ENCODE measurements at places on chromosomes 6 and 20.

DNA sequence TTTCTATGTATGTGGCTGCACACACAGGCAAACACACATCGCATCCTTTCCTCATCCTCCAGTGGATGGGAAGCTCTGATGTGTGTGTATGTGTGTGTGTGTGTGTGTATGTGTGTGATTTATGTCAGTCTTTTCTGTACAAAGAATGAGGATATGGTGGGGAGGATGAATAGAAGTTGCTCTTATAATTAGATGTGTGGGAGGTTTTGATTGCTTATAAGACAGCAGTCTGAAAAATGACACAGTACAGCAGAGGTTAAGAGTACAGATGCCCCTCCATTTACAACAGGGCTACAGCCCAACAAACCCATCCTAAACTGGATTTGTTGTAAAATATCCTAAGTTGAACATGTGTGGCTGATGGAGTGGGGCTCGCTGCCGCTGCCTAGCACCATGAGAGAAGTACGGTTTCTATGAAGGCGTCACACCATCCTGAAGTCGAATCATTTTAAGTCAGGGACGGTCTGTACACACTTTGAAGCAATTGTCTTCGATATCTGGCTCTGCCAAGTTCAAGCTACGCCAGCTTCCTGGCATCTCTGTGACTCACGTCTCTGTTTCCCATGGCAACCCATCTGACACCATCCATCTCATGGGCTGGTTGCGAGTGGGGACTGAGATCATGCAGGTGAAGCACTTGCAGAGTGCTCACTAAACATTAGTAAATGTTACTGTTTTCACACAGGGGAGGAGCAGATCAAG is 252.6 kb downstream of the MYLK4 start:
- DNase-seq = no peak

GRCh38 chr6:113627480-113627879 is 229.7 kb upstream of the MARCKS start:
- DNase-seq = no peak

DNA sequence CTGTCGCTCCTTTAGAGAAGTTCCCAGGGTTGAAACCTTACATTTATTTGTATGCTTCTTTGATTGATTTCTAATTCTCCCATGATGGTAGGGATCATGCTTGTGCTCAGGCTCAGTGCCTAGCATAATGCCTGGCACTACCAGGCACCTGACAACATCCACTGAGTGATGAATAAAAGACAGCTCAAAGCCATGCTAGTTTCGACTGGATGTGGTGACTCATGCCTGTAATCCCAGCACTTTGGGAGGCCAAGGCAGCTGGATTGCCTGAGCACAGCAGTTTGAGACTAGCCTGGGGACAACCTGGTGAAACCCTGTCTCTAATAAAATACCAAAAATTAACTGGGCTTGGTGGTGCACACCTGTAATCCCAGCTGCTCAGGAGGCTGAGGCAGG is 11.6 kb upstream of the CD164 start:
- no peak for DNase-seq

DNA sequence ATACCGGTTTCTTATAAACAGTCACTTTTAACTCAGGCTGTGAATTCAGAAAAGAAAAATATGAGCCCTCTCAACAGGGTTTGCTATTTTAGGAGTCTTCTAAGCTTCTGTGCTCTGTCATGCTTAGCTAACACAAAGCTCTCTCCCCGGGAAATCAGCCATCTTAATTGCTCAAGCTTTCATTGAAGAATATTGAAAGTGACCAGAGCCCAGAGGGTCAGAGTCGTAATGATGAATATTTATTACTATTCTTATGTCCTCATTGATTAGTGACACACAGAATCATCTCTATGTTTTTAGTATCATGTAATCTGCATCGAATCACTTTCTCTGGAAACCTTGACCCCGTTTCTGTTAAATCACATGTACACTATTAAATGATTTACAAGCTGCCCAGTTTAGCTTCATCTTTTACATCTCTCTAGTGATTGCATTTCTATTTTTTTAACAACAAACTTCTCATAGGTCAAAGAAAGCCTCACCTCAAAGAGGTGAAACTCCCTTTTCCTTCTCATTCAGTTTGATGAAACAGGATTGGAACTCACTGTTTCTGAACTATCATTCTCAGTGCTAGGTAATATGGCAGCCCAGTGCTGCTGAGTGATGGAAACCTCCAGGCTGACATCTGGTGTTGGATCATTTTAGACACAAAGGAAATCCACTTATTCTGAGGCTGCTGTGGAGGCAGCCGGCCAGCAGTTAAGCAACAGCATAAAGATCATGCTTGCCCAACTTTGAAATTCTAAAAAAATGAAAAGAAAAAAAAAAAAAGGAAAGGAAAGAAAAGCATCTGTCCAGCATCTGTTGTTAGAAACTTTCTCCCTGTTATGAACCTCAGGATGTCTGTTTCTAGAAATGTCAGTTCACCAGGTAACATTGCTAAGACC is 96.3 kb downstream of the RFPL4B start:
- DNase-seq = no peak

- DNase-seq = no peak
Measured at GRCh38 chr6:113208726-113209125, 648.4 kb upstream of the MARCKS start.

GRCh38 chr6:104688283-104688969 is 171.3 kb downstream of the HACE1 start:
- no peak for DNase-seq

DNA sequence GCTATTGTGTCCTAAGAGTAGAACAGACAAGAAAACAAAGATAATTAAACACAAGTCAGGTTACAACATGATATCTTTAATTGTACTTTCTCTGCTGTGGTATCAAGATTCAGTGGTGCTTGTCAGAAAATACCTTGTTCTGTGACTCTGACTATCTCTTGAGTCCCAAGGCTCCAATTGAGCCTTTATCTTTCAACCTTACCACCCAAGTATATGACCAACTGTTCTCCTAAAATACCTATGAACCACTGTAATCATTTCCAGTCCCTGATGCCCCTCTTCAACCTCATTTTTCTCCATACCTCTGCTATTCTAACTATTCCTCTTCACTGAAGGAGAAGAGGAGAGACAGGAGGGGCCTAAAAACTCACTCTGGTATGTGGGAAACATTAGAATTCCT is 66.9 kb upstream of the TPD52L1 start:
- DNase-seq = no peak

DNA sequence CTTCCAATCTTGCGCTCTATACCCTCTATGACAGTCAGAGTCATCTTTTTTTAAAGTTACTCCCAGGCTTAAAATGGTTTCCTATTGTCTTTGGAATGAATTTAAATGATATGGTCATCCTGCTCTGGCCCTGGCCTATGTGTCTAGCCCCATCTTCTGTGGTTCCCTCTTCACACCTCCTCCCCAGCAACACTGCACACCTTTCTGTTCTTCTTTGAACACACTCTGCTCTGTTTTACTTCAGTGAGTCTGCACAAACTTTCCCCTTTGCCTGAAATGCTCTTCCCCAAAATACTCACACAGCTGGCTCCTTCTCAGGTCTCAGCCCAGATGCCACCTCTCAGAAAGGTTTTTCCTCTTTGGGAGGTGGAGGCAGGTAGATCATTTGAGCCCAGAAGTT is 132.7 kb downstream of the FYN start:
- DNase-seq = no peak

GRCh38 chr6:138956244-138956924 is 31.7 kb downstream of the REPS1 start:
- no peak for DNase-seq

GRCh38 chr6:57216235-57217101 is 5.6 kb downstream of the RAB23 start:
- DNase-seq = no peak

DNA sequence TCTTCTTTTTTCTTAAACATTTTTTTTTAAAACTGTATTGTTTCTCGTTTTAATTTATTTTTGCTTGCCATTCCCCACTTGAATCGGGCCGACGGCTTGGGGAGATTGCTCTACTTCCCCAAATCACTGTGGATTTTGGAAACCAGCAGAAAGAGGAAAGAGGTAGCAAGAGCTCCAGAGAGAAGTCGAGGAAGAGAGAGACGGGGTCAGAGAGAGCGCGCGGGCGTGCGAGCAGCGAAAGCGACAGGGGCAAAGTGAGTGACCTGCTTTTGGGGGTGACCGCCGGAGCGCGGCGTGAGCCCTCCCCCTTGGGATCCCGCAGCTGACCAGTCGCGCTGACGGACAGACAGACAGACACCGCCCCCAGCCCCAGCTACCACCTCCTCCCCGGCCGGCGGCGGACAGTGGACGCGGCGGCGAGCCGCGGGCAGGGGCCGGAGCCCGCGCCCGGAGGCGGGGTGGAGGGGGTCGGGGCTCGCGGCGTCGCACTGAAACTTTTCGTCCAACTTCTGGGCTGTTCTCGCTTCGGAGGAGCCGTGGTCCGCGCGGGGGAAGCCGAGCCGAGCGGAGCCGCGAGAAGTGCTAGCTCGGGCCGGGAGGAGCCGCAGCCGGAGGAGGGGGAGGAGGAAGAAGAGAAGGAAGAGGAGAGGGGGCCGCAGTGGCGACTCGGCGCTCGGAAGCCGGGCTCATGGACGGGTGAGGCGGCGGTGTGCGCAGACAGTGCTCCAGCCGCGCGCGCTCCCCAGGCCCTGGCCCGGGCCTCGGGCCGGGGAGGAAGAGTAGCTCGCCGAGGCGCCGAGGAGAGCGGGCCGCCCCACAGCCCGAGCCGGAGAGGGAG is 580 bp downstream of the VEGFA start:
- peak; percentile 49 for DNase-seq

DNA sequence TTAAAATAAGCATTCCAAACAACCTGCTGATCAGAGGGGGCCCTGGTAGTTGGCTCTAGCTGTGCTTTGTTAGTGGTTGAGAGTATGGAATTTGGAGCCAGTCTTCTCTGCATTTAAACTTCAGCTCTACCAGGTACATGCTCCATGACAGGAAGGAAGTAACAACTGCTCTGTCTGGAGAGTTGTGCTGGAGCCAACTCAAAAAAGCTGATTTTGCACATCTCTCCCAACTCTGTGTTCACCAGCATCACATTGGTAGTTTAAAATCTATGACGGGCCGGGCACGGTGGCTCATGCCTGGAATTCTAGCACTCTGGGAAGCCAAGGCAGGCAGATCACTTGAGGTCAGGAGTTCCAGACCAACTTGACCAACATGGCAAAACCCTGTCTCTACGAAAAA is 68.8 kb upstream of the BMP2 start:
- no peak for DNase-seq

Data from NCI-H1092 treated with DMSO at 0.1 percent for 48 hours (cell line).